ENCODE measurements at places on chromosomes 7 and 10.

GRCh38 chr10:63697956-63698786 lies 177.0 kb downstream of the REEP3 start:
- no peak for DNase-seq

- no peak for DNase-seq
Measured at GRCh38 chr7:70271617-70272081, 673.4 kb downstream of the AUTS2 start.

DNA sequence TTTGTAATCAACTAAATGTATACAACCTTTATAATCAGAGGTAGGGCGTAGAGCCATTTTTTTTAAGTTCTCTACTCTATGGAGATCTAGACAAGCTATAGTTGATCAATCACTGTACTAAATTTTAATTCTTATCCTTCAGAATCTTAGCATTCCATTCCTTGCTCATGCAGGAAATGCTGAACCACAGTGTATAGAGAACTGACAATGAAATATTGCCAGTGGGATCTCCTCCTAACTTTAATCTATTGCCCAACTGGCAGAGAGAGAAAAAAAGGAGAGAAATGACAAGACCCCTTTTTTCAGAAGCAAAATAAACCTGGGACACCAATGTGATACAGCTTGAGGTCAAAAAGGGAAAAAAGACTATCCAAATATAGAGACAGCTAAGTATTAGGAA lies 26.4 kb upstream of the PPP3CB start:
- no peak for DNase-seq

DNA sequence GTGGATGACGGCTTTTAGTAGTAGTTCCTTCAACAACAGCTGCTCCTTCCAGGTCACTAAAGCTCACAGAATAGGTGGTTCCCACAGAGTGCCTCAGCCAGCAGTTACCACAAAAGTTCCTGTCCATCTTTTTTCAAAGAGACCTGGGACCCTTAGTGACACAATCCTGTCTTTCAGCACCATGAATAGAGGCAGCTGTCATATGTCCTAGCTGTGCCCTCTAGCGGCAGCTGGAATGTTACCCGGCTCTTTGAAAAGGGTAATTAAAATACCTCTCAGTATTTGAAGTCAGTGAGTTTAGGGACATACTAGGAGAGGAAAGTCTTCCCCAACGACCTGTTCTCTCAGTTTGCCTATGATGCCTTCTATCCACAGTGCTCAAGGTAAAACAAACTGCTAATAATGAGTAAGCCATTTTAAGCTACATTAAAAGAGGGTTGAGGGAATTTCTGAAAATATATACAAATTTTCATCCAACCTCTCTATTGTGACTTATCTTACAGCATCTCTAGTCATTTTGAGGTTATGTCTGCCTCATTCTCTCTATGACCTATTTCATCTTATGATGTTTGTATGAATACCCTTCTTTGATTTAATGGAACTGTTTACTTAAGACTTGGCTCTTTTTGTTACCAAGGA lies 290.8 kb downstream of the NXPH1 start:
- no peak for DNase-seq

- DNase-seq = no peak
Measured at GRCh38 chr10:71473671-71474599, 77.2 kb downstream of the CDH23 start.

- DNase-seq = no peak
Measured at GRCh38 chr10:15112657-15113056, 15.5 kb downstream of the RPP38 start.

DNA sequence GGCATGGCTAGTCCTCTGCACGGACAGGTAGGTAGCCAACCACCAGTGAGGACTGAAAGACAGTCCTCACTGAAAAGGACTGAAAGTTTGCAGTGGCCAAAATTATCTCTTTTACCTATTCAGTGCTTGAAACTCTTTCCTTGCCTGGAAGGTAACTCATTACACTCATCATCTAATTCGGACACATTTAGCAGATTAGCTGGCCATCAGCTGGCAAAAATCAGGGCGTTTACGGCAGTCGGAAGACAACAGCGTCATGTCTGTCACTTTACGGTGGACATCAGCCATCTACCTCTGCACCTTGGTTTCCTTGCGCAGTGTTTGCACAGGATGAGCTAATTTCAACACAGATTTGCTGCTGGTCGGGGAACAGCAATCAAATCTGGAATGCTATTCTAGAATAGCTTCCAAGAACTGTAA lies 740 bp downstream of the ANXA7 start:
- no peak for DNase-seq

- no peak for DNase-seq
Measured at GRCh38 chr7:126083014-126083413, 1153.4 kb upstream of the POT1 start.

GRCh38 chr7:132548489-132549078 lies 27.7 kb downstream of the PLXNA4 start:
- DNase-seq = no peak

- DNase-seq = no peak
Measured at GRCh38 chr7:91083855-91084644, 180.2 kb upstream of the FZD1 start.

GRCh38 chr10:33087152-33087551 lies 129.1 kb upstream of the ITGB1 start:
- DNase-seq = no peak

DNA sequence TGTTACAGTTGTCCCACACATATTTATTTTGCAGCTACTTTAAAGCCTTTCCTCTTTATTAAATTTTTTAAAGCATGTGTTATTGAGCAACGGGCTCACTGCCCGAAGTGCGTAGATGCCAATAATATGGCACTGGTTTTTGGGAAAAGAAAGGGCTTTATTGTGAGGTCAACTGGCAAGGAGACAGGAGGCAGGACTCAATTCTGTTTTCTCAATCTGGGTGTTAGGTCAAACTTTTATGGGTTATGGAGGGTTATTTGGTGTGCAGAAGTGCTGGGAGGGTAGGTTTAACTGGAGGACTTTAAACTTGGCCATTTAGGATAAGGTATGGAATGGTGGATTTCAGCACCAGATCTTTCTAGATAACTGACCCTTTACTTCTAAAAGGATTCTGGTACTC lies 183.6 kb downstream of the LRRC4 start:
- no peak for DNase-seq

- no peak for DNase-seq
Measured at GRCh38 chr10:89393898-89394297, 1.5 kb downstream of the IFIT1 start.

DNA sequence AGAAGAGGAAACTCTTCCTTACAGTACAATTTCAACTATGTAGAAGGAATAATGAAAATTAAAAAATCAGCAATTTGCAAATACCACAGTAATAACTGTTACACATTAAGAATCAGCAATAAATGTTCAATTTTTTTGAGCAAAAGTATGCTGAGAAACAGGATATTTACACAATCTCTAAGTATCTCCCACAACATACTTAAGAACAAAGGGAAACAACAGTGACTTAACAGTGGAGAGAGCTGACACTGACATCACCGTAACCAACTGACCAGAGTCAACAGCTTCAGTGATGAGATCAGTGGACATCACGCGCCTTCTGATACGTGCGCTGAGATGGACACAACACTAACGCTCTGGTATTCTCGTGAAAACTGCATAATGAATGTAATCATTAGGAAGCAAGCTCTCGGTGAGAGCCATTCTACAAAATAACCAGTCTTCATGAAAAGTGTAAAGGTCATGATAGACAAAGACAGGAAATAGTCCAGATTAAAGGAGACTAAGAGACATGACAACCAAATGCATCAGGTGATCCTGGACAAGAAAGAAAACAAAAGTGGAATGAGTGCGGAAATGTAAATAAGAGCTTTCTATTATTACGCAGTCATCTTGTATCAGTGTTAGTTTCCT lies 82.6 kb downstream of the PIP4K2A start:
- no peak for DNase-seq

- DNase-seq = no peak
Measured at GRCh38 chr7:100079024-100079560, 2.4 kb downstream of the ZNF3 start.

- no peak for DNase-seq
Measured at GRCh38 chr7:5349437-5350173, 66.9 kb downstream of the SLC29A4 start.

DNA sequence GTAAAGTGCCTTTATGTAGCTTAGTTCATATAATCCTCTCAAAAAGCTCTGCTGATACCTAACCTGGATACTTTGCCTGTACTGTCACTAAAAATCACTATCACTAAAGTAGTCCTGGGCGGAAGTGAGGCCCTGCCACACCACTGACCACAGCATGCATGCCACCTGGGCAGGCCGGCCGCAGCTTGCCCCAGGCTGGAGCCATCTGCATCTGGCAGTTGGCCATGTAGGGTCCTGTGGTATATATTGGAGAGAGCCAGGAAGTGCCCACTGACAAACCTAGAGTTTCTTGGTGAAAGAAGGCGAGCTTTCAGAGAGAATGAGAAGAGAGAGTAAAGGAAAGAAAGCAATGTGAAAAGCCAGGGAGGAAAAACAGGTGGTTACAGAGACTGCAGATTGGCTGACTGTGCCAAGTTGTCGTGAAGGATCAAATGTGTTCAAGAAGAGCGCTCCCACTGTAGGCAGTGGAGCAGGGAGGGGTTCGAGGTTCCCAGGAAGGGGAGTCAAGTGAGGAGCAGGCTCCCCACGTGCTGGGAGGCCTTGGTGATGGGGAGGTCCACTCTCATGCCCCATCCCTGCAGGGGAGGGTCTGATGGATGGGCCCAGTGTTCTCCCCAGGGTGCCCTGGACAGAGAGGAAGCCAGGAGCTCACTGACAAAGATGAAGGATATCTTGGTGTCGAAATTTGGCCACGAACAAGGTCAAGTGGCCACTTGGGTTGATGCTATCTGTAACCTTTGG lies 13.6 kb downstream of the LOXL4 start:
- no peak for DNase-seq

DNA sequence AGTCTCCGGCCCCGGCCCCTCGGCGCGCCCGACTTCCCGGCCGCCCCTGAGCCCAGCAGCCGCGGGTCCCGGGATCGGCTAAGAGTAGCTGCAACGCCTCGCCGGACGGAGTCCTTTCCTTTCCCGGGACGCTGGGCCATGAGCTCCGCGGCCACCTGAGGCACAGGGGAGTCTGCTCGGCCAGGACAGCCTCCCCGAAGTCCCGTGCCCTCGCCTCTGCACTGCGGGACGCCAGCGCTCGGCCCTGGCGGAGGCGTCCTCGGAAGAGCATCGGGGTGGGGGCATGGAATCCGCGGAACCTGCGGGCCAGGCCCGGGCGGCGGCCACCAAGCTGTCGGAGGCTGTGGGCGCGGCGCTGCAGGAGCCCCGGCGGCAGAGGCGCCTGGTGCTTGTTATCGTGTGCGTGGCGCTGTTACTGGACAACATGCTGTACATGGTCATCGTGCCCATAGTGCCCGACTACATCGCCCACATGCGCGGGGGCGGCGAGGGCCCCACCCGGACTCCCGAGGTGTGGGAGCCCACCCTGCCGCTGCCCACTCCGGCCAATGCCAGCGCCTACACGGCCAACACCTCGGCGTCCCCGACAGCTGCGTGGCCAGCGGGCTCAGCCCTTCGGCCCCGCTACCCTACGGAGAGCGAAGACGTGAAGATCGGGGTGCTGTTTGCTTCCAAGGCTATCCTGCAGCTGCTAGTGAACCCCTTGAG lies 502 bp downstream of the SLC18A3 start:
- DNase-seq = no peak

DNA sequence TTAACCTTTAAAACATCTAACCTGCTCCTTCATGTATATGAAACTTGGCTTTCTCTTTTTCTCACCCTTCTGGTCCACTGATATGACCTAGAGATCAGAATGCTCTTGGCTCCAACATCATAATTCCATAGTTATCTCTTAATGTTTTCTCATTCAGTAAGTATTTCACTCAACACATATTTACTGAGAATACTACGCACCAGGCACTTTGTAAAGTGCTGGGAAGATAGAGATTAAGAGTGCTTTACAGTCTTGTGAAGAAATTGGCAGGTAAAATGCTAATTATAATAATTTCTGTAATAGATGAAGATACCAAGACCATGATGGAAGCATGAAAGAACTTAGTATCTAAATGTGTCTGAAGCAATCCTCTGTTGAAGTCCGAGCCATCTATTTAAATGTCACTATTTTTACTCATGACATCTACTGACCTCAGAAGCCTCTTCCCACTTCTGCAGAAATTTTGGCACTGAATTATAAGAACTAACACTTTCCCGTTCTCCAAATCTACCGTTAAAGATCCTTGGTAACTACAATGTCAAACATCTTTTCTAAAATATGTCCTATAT lies 116.2 kb downstream of the HBP1 start:
- DNase-seq = no peak

GRCh38 chr10:112059220-112059619 lies 124.3 kb downstream of the GPAM start:
- DNase-seq = no peak

- DNase-seq = no peak
Measured at GRCh38 chr10:101529207-101529606, 58.9 kb downstream of the POLL start.

GRCh38 chr7:137572056-137572784 lies 228.7 kb upstream of the PTN start:
- no peak for DNase-seq

- no peak for DNase-seq
Measured at GRCh38 chr7:65967361-65968155, 14.5 kb downstream of the GUSB start.

GRCh38 chr7:35900651-35901050 lies 99.8 kb downstream of the SEPTIN7 start:
- DNase-seq = no peak

DNA sequence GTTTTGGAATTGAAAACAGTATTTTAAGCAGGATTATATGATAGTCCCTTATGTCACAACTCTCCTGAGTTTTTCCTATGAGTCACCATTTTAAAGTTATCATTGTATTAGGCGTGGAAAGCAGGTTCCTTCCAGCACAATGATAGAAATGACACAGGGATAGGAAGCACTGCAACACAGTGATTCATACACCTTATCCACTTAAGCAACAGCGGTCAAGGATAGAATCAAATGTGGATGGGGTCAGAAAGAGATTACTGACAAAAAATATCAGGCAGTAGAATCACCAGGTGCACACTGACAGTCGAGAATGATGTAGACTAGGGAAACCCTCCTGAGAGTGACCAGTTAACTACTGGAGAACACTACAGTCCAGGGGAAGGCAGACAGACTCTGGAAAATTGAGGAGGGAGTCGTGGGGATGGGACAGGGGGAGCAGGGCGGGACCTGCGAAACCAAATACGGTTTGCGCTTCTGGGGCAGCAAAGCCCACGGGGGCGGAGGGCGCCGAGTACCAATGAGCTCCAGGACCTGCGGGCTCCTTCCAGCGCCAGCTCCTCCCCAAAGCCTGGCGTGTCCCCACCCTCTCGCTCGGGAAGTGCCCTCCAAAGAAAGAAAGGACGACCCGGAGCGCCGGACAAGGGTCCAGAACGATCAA lies 479 bp downstream of the PNPLA8 start:
- no peak for DNase-seq
